Epithelial cell of esophagus (primary cell): ENCODE measurements at places on chromosomes 5 and 9.
A peak's percentile ranks its signal among the peaks of the same experiment; 100 is the strongest.

GRCh38 chr9:106632621-106633020 is 230.3 kb upstream of the ZNF462 start:
- DNase-seq: peak; percentile 88

- peak; percentile 86 for DNase-seq
Observed at GRCh38 chr9:1210954-1211353, 160.8 kb downstream of the DMRT2 start.

- DNase-seq: no peak
Observed at GRCh38 chr5:5158472-5158895, 18.4 kb downstream of the ADAMTS16 start.

- no peak for DNase-seq
Observed at GRCh38 chr5:88685591-88686541, 197.1 kb downstream of the MEF2C start.

- peak; percentile 96 for DNase-seq
Observed at GRCh38 chr9:130426883-130427282, 17.9 kb upstream of the ASS1 start.

GRCh38 chr5:140245341-140245740 is 57.6 kb downstream of the PFDN1 start:
- no peak for DNase-seq

DNA sequence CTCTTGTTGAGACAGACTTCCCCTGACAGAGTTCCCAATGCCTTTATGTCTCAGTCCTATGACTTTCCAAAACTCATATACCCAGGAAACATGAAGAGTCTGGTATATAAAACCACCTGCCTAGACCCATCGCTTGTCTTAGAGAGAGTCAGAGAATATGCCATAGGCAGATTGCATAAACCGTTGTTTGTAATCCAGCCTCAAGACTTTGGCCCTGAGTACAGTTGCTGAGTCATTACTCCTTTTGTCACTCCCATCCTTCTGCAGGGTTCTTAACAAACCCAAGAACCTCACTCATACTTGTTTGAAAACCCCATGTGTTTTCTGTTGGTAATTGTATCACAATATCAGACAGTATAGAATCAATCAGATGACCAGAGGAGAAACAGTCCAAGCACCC is 616.3 kb downstream of the SLCO4C1 start:
- peak; percentile 65 for DNase-seq
